GM06990 (cell line): ENCODE measurements at places on chromosomes 6 and 20.

DNA sequence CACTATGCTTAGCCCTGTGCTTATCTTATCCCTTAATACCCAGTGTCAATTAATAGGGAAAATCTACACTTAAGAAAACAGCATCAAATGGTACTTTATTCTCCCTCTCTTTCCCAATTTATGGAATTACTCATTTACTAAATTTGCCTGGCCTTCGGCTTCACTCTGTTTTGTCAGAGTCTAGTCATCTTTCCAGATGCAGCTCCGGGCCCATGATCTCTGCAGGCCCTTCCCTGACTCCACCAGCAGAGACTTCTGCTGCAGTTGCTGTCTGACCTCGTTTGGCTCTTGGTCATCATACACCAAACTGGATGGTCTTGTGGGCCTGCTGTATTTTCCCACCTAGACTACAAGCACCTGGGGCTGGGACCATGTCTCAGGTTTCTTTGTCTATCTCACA is 27.4 kb downstream of the MRS2 start:
- no peak for DNase-seq

GRCh38 chr20:33729101-33729500 is 2.7 kb upstream of the ZNF341 start:
- DNase-seq, result no peak

DNA sequence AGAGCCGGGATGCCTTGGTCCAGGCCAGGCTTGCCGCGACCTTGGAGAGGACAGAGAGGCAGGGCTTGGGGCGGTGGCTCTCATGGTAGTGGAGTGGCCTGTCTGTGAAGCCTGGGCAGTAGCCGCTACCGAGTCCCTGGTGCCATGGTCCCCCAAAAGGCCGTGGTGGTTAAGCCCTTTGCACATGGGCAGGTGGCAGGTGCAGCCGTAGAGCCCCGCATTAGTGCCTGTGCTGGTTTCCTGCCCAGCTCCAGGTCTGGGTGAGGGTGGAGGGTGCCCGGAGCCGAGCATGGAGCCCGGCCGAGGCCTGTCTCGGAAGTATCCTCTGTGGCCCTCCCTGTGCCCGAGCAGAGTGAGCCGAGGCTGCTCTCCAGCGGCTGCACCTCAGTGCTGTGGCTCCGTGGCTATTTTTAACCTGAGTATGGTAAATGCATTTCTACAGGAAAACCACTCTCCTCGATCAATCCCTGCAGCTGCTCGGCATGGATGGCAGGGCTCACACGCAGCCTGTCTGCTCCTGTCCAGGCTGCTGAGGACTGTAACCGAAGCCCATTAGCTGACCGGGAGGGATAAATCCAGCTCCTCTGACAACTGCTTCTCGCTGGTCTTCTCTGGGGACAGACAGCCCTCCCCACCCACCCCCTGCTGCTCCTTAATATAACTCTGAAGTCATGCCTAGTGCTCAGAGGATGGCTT is 36.3 kb upstream of the GATA5 start:
- DNase-seq, result no peak

DNA sequence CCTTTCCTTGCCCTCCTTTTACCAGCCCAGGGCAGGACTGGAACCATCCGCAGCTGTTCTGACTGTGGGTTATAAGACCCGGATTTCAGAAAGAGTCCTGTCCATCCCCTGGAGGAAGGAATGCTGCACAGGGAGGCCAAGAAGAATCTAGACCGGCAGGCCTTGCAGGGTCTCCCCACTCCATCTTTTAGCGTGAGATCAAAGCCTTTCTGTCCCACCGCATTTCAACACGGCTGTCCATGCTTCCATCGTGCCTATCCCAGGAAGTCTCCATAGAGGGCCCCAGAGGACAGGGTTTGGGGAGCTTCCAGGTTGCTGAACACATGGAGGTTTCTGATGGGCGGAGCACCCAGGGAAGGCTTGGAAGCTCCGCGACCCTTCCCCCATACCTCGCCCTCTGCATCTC is 79.3 kb upstream of the AGPAT4 start:
- DNase-seq, result no peak

DNA sequence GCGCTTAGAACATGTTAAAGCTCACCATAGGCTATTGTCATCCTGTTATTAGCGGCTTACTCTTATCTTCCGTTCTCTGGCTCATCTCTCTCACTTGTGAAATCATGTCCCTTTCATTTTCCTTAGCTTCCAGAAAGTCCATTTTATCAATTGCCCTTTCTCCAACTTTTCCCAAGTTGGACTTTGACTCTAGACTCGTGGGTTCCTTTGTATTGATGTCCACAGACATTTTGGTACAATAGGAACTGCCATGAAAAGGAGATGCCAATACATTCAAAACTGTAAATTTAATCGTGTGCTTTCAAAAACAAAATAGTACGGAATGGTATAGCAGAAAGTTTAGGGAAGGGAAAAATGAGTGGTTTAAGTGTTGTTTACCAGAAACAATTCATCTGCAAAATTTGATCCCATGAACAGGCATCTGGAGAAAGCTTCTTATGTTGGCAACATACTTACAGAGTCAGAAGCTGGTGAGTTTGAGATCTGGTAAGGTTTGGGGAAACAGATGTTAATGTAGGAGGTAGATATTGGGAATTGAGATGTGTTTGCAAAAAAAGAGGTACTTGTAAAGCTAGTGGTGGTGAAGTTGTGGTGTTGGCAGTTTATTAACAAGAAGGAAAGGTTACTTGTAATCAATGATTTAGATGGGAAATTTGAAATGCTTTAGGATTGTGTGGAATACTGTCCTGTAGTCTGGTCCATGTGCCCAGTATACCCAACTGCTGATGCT is 10.2 kb upstream of the HIVEP1 start:
- no peak for DNase-seq

DNA sequence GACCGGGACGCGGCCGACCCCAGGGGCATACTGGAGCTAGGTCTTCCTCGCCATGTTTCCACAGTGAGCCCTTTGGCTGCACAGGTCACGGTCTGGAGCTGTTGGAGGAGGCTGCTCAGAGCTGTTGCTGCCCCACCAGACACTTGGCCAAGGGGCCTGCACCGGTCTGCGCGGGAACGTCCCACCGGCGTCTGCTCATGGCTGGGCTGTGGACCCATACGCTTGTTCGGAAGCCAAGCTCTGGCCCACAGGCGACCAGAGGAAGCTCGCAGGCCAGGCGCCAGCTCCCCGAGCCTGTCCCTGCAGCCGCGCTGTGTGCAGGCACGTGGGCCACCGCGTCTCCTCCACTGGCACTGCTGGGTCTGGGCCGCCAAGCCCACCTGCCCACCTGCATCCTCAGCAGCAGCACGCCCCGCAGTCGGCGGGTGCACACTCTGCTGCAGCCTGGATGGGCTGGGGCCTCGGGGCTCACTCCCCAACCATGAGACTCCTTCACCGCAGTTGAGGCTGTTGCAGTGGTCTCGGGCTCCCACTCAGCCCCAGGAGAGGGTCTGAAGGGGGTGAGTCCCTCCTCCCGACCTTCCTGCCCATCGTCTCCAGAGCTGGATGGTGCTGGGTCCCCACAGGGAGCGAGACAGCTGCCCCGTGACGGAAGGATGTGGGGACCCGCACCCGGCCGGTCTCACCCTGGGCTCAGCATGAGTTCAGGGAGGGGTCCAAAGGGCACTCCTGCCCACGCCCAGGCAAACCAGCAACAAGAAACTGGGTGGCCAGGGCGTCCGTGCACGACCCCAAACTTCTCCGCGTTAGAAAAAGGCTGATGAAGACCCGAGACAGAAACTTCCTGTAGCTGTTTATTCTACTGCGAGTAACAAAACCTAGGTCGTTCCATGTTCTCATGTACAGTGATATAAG is 15.5 kb upstream of the TCFL5 start:
- DNase-seq, result no peak

- no peak for DNase-seq
Measured at GRCh38 chr6:132685009-132685408, 26.0 kb upstream of the TAAR1 start.

- no peak for DNase-seq
Measured at GRCh38 chr6:167020206-167020605, 21.0 kb downstream of the CEP43 start.

- no peak for DNase-seq
Measured at GRCh38 chr20:57135875-57136274, 130.6 kb downstream of the BMP7 start.
